Thoracic aorta (tissue), 2 donors: ENCODE measurements at places on chromosomes 7 and 10.

DNA sequence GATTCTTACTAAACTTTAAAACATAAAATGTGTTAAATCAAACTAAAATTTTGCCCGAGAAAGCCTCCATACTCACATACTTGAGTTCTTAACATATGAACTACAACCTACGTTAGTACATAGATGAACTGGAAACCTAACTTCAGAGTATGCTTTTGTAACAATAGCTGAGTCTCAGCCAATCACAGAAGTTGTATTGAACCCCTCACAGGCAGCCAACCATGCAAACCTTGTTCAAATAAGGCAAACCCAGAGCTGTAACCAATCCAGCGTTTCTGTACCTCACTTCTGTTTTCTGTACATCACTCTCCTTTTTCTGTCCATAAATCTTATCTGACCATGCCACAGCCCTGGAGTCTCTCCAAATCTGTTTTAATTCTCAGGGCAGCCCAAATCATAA is 157.3 kb upstream of the COL1A2 start:
- H3K4me1 ChIP-seq = no peaks in the 10 kb centered on the region
- no peaks in the 10 kb centered on the region for H3K27me3 ChIP-seq
- H3K27ac ChIP-seq = no peak overlapping the region
- no peak overlapping the region for H3K4me3 ChIP-seq

DNA sequence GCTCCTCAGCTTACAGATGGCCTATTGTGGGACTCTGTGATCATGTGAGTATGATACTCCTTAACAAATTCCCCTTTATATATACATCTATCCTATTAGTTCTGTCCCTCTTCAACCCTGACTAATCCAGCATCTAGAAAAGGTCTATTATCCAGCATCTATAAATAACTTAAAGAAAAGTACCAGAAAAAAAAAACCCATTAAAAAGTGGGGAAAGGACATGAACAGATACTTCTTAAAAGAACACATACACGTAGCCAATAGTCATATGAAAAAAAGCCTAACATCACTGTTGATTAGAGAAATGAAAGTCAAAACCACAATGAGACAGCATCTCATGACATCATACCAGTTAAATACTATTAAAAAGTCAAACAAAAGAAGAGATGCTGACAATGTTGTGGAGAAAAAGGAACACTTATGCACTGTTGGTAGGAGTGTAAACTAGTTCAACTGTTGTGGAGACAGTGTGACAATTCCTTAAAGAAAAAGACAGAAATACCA is 549.5 kb upstream of the GRM3 start:
- no peaks in the 10 kb centered on the region for H3K36me3 ChIP-seq
- H3K4me3 ChIP-seq = no peak overlapping the region
- H3K27ac ChIP-seq = no peak overlapping the region
- H3K4me1 ChIP-seq = no peaks in the 10 kb centered on the region

- DNase-seq = no peak
- H3K27ac ChIP-seq = no peak overlapping the region
- H3K27me3 ChIP-seq = no peaks in the 10 kb centered on the region
- H3K36me3 ChIP-seq = no peaks in the 10 kb centered on the region
- H3K4me3 ChIP-seq = no peak overlapping the region
Measured at GRCh38 chr7:24959735-24960485, 20.1 kb downstream of the OSBPL3 start.

DNA sequence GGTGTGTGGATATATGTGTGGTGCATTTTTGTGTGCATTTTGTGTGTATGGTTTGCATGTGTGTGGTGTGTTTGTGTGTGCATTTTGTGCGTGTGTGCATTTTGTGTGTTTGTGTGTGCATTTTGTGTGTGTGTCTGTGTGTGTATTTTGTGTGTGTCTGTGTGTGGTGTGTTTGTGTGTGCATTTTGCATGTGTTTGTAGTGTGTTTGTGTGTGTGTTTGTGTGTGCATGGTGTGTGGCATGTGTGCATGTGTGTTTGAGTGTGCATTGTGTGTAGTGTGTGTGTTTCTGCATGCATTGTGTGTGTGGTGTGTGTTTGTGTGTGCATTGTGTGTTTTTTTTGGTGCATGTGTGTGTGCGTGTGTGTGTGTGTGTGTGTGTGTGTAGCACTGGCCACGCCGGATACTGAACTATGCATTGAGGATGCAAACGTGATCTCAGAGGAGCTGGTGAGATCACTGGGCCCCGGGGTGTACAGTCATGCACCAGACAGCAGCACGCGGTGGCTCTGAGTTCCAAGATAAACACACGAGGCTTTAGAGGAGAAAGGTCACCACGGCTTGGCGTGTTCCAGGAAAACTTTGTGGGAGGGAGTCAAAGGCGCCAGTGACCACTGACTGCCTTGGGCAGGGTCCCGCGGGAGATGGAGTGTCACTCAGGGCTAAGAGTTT is 106.6 kb upstream of the SHH start:
- no peaks in the 10 kb centered on the region for H3K36me3 ChIP-seq
- no peak overlapping the region for H3K27ac ChIP-seq
- no peaks in the 10 kb centered on the region for H3K27me3 ChIP-seq
- H3K4me3 ChIP-seq = no peak overlapping the region
- DNase-seq = no peak

- H3K27ac ChIP-seq = no peak overlapping the region
- H3K27me3 ChIP-seq = no peaks in the 10 kb centered on the region
- peaks cover 24% of the 10 kb centered on the region for H3K4me1 ChIP-seq
- H3K36me3 ChIP-seq = no peaks in the 10 kb centered on the region
- no peak overlapping the region for H3K4me3 ChIP-seq
- no peak for DNase-seq
Measured at GRCh38 chr10:97549587-97550322, 22.8 kb upstream of the ANKRD2 start.

DNA sequence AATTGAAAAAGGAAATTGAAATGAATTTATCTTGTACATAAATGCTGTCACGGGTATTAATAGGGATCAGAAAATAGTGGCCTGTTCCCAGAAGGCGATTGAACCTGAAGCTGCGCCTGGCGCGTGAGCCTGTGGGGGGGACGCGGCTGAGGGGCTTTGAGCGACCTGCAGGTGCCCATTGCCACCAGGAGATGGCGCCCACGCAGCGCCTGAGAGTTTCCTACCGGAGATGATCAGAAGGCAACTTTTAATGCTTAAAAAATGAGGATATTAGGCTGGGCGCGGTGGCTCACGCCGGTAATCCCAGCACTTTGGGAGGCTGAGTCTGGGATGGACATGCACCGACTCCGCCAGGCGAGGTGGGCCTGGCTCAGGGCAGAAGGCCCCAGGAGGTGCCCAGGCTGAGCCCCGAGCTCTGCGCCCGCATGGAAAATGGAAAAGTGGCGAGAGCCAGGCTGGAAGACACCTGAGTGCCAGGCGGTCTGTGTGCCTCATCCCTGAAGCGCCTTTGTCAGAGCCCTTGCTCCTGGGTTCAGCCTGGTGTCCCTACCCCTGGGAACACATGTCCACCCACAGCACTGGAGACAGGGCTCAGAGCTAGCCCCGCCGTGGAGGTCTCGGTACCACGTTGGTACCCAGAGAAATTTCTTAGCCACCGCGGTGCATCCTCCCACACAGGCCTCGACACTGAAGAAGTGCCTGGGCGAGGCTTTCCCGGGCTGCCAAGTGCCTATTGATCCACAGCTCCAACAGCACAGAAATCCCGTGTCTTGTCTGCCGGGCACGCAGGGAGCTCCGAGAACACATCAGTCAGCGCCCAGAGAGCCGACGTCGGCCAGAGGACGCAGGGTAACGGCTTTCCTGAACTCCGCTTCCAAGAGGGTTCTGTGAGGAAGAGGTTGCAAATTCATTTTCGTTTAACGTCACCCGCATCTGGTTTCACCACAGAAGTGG is 117.4 kb downstream of the INPP5A start:
- DNase-seq = no peak
- no peaks in the 10 kb centered on the region for H3K4me1 ChIP-seq
- no peak overlapping the region for H3K27ac ChIP-seq

GRCh38 chr10:11256896-11257295 is 239.2 kb downstream of the CELF2 start:
- peaks cover 5% of the 10 kb centered on the region for H3K36me3 ChIP-seq
- DNase-seq = no peak
- peaks cover 9% of the 10 kb centered on the region for H3K4me1 ChIP-seq

DNA sequence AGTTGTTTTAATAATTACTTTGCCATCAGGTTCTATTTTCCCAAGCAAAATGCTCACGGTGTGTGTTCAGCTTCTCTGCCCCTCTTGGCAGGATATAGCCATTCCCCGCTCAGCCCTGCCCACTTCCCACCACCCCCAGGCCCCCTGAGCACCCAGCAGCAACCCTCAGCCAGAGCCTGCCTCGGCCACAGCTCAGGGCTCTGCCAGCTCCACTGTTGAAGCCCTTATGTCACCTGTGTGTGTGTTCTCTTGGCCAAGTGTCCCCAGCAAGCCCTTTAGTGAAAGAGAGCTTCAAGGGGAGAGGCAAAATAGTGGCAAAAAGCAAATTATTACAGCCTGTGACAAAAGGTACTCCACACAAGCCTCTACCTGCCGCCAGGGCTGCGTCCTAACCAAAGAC is 275.3 kb downstream of the ADARB2 start:
- no peaks in the 10 kb centered on the region for H3K4me1 ChIP-seq
- no peaks in the 10 kb centered on the region for H3K36me3 ChIP-seq
- H3K4me3 ChIP-seq = no peak overlapping the region

DNA sequence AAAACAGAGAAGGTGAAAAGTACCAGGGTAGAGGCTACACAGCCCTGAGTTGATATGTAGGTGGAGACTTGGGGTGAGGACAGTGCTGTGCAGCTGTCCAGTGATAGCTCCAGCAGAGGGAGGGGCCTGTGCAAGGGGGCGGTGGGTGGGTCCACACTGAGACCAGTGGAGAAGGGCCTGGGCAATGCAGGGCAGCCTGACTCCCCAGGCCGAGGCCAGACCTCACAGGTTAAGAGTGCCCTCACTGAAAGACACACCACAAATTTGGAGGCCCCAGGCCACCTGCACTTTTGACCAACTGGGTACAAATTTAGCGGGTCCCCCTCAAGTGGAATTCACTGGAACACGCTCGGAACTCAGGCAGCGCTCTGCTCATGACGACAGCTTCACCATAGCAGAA is 6.7 kb upstream of the RASGEF1A start:
- no peak overlapping the region for H3K4me3 ChIP-seq
- H3K36me3 ChIP-seq = no peaks in the 10 kb centered on the region
- no peak for DNase-seq
- no peaks in the 10 kb centered on the region for H3K4me1 ChIP-seq

GRCh38 chr7:144416341-144416740 is 12.8 kb upstream of the NOBOX start:
- no peaks in the 10 kb centered on the region for H3K36me3 ChIP-seq
- no peak overlapping the region for H3K4me3 ChIP-seq
- no peaks in the 10 kb centered on the region for H3K4me1 ChIP-seq
- no peaks in the 10 kb centered on the region for H3K27me3 ChIP-seq

DNA sequence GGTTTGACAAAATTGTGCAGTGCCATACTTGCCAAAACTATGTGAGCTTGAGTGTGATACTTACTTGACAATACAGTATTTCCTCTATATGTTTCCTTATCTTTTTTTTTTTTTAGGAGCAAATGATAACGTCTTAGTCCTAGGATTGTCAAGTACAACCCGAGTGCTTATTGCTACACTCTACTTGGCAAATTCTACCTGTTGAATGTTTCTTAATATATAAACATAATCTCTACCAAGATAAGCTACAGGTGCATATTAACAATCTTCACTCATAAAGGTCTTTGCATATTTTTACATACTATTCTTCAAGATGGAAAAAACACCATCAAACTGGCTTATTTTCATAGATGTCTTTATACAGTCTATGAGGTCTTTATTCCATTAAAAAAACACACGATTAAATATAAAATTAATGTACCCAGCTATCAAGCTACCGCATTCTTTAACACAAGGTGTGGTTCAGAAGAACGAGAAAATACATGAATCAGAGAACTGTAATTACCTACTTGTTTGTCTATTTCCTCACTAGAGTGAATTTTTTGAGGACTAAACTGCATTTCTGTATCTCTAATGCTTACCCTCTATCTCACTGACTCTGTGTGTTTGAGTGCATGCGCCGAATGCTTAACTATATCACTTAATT is 76.1 kb upstream of the PDSS1 start:
- H3K4me1 ChIP-seq = no peaks in the 10 kb centered on the region
- no peak for DNase-seq
- no peaks in the 10 kb centered on the region for H3K36me3 ChIP-seq
- H3K27me3 ChIP-seq = no peaks in the 10 kb centered on the region
- no peak overlapping the region for H3K27ac ChIP-seq
- H3K4me3 ChIP-seq = no peak overlapping the region

GRCh38 chr10:50325449-50326171 is 74.3 kb upstream of the ASAH2 start:
- no peaks in the 10 kb centered on the region for H3K36me3 ChIP-seq
- peak overlapping the region; percentile 66 for H3K27ac ChIP-seq
- peaks cover 22% of the 10 kb centered on the region for H3K4me1 ChIP-seq
- peak overlapping the region; percentile 6 for H3K4me3 ChIP-seq
- peak; percentile 38 for DNase-seq

DNA sequence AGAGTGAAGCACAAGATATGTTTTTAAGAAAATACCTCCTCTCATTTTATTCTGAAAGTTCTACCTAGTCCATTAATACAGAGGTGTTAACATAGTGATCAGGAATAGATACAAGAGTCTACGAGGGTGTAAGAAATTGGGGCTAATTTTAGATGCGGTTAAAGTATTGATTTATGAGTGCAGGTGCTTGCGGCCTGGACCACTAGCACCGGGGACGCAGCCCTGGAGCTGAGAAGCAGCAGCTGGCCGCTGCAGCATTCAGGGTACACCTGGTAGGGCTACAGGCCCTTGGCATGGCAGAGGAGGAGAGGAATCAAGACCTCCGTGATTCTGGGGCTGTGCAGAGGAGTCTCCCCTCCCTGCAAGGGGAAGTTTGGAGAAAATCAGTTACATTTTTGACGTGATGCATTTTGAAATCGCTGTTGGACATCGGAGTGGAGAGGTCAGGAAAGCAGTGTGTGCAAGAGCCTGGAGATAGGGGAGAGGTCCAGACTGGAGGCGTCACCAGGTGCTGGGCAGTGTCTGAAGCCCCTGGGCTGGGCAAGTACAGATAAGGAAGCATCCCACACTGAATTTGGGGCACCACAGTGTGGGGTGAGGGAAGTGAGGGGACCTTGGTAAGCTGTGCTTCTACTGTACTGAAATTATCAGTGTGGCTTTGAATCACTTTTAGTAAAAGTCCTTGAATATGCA is 112.3 kb downstream of the VWC2 start:
- no peaks in the 10 kb centered on the region for H3K4me1 ChIP-seq
- no peaks in the 10 kb centered on the region for H3K27me3 ChIP-seq
- DNase-seq = no peak
- H3K36me3 ChIP-seq = no peaks in the 10 kb centered on the region

GRCh38 chr10:102770792-102771191 is 27.0 kb downstream of the WBP1L start:
- H3K27ac ChIP-seq = no peak overlapping the region
- peaks cover 86% of the 10 kb centered on the region for H3K4me1 ChIP-seq
- H3K36me3 ChIP-seq = no peaks in the 10 kb centered on the region

- no peak for DNase-seq
- H3K27me3 ChIP-seq = no peaks in the 10 kb centered on the region
- H3K4me1 ChIP-seq = no peaks in the 10 kb centered on the region
- H3K4me3 ChIP-seq = no peak overlapping the region
Measured at GRCh38 chr7:137335814-137336213, 7.7 kb downstream of the PTN start.

GRCh38 chr10:89793649-89794254 is 92.4 kb downstream of the KIF20B start:
- no peak overlapping the region for H3K27ac ChIP-seq
- H3K36me3 ChIP-seq = no peaks in the 10 kb centered on the region
- DNase-seq = no peak
- H3K27me3 ChIP-seq = no peaks in the 10 kb centered on the region
- H3K4me3 ChIP-seq = no peak overlapping the region
